ENCODE measurements at places on chromosomes 16 and 17.
A peak's percentile ranks its signal among the peaks of the same experiment; 100 is the strongest.

GRCh38 chr17:57935833-57936807 is 19.1 kb downstream of the CUEDC1 start:
- no peak for DNase-seq

- DNase-seq: peak; percentile 23
These were observed 17.9 kb downstream of the UTP4 start for GRCh38 chr16:69150146-69150865.

GRCh38 chr17:50899005-50899460 is 32.9 kb upstream of the TOB1 start:
- no peak for DNase-seq

DNA sequence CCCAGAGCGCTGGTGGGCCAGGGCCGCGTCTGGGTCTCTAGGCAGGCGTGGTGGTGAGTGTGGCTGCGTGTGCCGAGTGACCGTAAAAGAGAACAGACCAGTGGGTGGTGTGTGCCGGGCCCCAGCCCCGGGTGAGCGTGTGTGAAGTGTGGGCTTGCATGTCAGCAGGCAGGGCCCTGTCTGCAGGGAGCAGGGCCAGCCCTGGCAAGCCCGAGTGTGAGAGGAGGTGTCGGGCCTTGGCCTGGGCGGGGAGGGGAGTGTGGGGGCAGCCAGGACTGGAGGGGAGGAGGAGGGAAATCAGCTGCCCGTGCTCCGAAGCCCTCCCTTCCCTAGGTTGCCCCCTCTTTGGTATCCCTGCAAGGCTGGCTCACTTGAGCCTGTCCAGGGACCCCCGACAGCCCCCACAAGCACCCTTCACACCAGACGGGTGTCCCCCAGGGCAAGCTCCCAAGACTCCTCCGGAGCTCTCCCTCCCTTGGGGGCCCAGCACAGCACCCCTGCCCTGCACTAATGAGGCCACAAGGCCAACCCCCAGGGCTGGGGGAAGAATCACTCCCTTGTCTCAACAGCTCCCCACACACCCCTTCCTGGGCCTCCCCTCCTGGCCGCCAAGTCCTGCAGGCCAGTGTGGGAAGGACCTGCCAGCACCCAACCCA is 1.9 kb downstream of the USH1G start:
- DNase-seq: no peak

- DNase-seq: no peak
These were observed 1526.0 kb downstream of the CDH8 start for GRCh38 chr16:60510208-60510607.

GRCh38 chr17:27381007-27381501 is 75.2 kb upstream of the KSR1 start:
- peak; percentile 73 for DNase-seq
